ENCODE measurements at places on chromosomes 2 and 18.

DNA sequence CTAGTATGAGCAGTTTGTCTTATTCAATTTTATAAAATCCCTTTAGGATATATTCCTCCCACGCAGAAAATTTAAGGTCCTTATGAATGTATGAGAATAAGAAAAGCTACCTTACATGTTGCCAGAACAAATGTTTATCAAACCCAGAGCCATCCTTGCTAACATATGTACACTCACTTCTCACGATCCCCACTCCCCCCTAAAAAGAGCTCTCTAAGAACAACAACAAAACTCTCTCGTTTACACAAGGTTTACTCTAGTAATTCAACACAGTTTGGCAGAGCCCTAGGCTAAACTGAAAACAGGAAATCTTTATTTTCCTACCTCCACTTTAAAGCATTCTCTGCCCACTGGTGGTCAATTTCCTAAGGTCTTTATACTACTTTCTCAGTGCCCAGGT lies 504.9 kb downstream of the ZEB2 start:
- DNase-seq, result no peak

DNA sequence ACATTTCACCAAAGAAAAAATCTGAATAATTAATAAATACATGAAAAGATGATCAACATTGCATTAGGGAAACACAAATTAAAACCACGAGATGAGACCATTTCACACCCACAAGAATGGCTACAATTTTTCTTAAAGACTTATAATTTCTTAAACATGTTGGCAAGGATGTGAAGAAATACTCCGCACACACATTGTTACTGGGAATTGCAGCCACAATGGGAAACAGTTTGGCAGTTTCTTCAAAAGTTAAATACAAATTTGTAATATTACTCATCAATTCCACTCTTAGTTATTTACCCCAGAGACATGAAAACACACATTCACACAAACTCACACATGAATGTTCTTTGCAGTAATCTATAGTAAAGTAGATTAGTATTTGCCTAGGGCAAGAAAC lies 363.3 kb upstream of the SMIM21 start:
- no peak for DNase-seq

GRCh38 chr2:127416506-127417001 lies 1.7 kb upstream of the PROC start:
- peak; percentile 72 for DNase-seq

- no peak for DNase-seq
Measured at GRCh38 chr2:41871080-41871479, 176.7 kb upstream of the PKDCC start.
